ENCODE measurements at places on chromosomes 2 and 18. TPM values are rescaled to one million over a fixed set of nuclear protein-coding genes. Genes with fewer than 3 reads are reported as not detected.

The CNGA3 gene
- not detected for polyA plus RNA-seq

The PARD3B gene
- polyA plus RNA-seq = 8.4 TPM

The TMEM37 gene
- 19.8 TPM for polyA plus RNA-seq

The KCNE4 gene
- 8.7 TPM for polyA plus RNA-seq

The TNFAIP6 gene
- polyA plus RNA-seq = 2.9 TPM

The GPAT2 gene
- polyA plus RNA-seq = 3.5 TPM

The SOCS6 gene
- 5.9 TPM for polyA plus RNA-seq

The ABCG5 gene
- polyA plus RNA-seq = 8.8 TPM

The TACR1 gene
- polyA plus RNA-seq = 0.08 TPM

The ANO7 gene
- polyA plus RNA-seq = not detected

The FSIP2 gene
- not detected for polyA plus RNA-seq

The GCKR gene
- 0.13 TPM for polyA plus RNA-seq

The ZSWIM2 gene
- polyA plus RNA-seq = not detected

The LCT gene
- 24.8 TPM for polyA plus RNA-seq

The LRRTM1 gene
- not detected for polyA plus RNA-seq

The FLACC1 gene
- polyA plus RNA-seq = 0.75 TPM

The LHCGR gene
- not detected for polyA plus RNA-seq

The SLC23A3 gene
- polyA plus RNA-seq = 1.6 TPM

The NETO1 gene
- not detected for polyA plus RNA-seq

The L3MBTL4 gene
- polyA plus RNA-seq = 1.3 TPM

The GULP1 gene
- 60.2 TPM for polyA plus RNA-seq

The HOXD4 gene
- 7.7 TPM for polyA plus RNA-seq

The CHN1 gene
- 18.8 TPM for polyA plus RNA-seq

The DAW1 gene
- not detected for polyA plus RNA-seq

The GKN1 gene
- polyA plus RNA-seq = 5.1 TPM

The IL37 gene
- not detected for polyA plus RNA-seq

The RTP5 gene
- polyA plus RNA-seq = not detected

The BCL11A gene
- polyA plus RNA-seq = not detected

The SCN3A gene
- 0.38 TPM for polyA plus RNA-seq

The SAG gene
- polyA plus RNA-seq = not detected

The OSR1 gene
- 55.1 TPM for polyA plus RNA-seq

The POTEC gene
- not detected for polyA plus RNA-seq

The PLGLB1 gene
- 2.3 TPM for polyA plus RNA-seq

The TXNDC2 gene
- polyA plus RNA-seq = not detected

The ZNF521 gene
- polyA plus RNA-seq = 2.9 TPM

The RAB6D gene
- not detected for polyA plus RNA-seq

The KATNAL2 gene
- 1.6 TPM for polyA plus RNA-seq

The NMS gene
- not detected for polyA plus RNA-seq

The SLC4A5 gene
- 1.6 TPM for polyA plus RNA-seq

The SH2D6 gene
- polyA plus RNA-seq = not detected

The SERPINB10 gene
- not detected for polyA plus RNA-seq

Measured in aorta (tissue), 5 donors.